Lung (tissue), 17 donors: ENCODE measurements at places on chromosomes 6 and 20. TPM values are rescaled to one million over a fixed set of nuclear protein-coding genes. Genes with fewer than 3 reads are reported as not detected.

Gene PAK5
- 0.28 TPM for total RNA-seq

Gene MCHR2
- not detected for total RNA-seq

Gene GPX5
- total RNA-seq, result not detected

Gene TP53TG5
- total RNA-seq, result not detected

Gene HAO1
- not detected for total RNA-seq

Gene IPCEF1
- total RNA-seq, result 18.1 TPM

Gene SPTLC3
- 23.2 TPM for total RNA-seq

Gene EDN3
- 3.6 TPM for total RNA-seq

Gene SNAP25
- 0.95 TPM for total RNA-seq

Gene PRSS35
- 9.9 TPM for total RNA-seq

Gene RCAN2
- total RNA-seq, result 4.7 TPM

Gene FNDC1
- 8.6 TPM for total RNA-seq

Gene RIPOR3
- total RNA-seq, result 7.9 TPM

Gene NANP
- total RNA-seq, result 5.0 TPM

GRCh38 chr6:11042750-11043377 lies 1.2 kb downstream of the ELOVL2 start:
- no peak for DNase-seq

DNA sequence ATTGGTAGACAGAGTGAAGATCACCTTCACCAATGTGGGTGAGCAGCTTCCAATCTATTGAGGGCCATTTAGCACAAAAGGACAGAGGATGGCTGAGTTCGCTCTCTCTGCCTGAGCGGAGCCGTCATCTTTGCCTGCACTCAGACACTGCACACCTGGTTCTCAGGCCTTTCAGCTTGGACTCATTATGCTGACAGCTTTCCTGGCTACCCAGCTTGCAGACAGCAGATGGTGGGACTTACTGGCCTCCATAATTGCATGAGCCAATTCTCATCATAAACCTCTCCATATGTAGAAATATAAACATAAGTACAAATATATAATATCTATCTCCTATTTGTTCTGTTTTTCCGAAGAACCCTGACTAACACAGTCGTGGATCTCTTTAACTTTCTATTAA lies 13.7 kb downstream of the TBXT start:
- no peak for DNase-seq

DNA sequence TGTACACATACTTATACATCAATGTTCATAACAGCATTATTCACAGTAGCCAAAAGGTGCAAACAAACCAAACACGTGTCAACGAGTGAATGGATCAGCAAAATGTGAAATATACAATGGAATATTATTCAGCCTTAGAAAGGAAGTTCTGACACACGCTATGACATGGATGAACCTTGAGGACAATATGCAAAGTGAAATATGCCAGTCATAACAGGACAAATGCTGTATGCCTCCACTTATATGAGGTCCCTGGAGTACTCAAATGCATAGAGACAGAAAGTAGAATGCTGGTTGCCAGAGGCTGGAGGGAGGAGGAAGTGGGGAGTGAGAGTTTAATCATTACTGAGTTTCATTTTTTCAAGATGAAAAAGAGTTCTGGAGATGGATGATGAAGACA lies 37.8 kb upstream of the IGF2R start:
- DNase-seq, result no peak

GRCh38 chr20:38209736-38210405 lies 44.8 kb upstream of the TGM2 start:
- DNase-seq, result no peak

GRCh38 chr6:77055711-77056110 lies 407.6 kb downstream of the HTR1B start:
- no peak for DNase-seq

DNA sequence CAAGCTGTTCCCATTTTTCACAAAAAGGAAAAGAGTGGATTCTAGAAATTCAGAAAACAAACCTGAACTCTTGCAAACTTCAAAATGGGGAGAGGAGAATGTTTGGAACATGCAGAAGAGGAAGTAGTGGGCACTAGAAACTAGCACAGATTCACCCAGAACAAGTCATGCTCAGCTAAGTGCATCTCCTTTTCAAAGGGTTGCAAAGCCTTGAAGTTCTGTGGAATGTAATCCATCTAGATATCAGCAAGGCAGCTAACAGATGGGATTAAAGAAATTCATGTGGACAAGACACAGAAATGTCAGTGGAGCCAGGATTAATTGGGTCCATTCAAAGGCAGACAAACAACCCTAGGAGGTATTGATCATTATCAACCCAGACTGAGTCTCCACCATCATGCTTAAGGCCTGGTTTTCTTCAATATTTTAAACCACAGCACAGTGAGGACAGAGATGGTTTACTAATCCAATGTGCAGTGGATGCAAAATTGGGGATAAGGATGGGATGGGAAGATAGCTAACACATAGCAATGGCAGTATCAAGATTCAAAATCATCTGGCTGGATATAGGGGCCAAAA lies 31.3 kb downstream of the KCNK5 start:
- no peak for DNase-seq

DNA sequence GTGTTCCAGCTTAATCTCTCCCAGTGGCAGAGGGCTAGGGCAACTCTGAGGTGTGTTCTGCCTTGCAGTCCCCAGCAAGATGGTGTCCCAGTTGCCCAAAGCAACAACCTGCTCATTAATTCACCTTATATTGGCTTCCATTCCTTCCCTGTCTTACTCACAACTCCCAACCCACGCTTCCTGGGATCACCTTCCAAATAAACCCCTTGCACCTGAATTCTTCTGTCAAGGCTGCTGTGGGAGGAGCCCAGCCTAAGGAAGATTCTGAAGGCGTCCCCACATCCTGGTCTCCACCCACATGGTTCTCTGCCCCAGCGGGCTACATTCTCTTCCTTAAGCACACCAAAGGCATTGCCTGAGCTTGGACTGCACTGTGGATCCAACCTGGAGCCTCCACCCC lies 116.6 kb upstream of the MAFB start:
- DNase-seq, result no peak

DNA sequence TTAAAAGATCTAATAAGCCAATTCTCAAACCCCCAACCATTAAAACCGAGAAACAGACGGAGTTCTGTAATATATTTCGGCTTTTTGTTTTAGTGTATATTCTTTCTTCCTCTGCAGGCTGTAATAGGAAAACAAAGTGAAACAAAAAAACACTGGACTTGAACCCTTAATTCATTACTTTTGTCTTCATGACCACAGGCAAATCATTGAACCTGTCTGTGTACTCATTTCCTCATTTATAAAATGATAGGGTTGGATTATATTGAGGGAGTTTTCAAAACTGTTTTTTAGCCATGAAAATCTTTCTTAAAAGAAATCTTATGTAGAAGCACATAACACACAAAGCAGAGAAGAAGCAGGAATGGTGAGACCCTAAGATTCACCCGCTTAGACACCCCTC lies 278.8 kb downstream of the CD83 start:
- DNase-seq, result no peak

GRCh38 chr20:21099751-21100577 lies 6.2 kb downstream of the LINC00237 start:
- DNase-seq, result peak; percentile 41

DNA sequence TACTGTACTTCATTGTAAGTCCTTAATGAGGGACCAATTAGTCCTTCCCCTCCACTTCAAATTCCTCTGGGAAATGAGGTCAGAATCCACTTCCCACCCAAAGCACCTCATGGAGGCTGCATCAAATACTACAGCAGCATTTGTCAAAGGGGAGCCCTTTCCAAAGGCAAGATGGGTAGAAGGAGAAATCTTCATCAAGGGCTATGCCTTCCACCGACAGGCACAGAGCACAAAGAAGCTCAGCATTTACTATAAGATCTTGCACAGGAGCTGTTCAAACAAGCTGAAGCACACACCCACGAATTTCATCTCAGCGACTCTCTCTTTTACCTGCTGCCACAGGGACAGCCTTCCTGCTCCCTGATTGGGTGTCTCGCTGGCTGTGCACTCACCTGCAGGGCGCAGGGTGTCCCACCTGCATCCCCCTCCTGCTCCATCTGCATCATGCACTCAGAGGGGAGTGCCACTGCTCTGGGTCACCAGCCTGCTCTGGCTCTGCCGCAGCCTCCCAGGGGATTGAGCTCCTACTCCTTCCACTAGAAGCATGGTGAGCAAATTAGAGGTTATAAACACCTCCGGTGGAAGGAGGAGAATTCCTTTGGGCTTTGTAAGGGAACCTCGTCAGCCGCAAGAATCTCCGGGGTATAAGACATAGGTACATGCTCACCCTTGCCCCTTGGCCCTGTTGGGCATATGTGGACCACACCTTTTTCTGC lies 164.5 kb downstream of the ATXN1 start:
- DNase-seq, result no peak

- no peak for DNase-seq
Observed at GRCh38 chr20:38558596-38559360, 22.2 kb upstream of the ADIG start.

DNA sequence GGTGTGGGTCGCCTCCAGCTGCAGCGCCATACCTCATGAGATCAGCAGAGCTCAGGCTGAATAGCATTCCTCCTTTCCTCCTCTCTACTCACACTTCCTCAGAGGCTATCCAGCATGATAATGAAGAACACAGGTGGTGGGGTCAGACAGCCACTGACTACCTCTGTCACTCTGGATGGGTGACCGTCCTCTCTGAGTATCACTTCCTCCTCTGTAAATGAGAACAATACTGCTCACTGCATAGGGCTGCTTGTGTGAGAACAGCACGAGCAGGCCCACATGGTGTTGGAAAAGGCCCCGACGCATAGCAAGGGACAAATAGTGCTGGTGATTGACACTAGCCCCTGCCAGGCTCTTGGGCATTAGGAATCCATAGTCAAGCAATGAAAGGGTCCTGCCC lies 239.1 kb downstream of the PRKN start:
- no peak for DNase-seq

- DNase-seq, result no peak
Observed at GRCh38 chr6:90720404-90720803, 133.5 kb upstream of the MAP3K7 start.

DNA sequence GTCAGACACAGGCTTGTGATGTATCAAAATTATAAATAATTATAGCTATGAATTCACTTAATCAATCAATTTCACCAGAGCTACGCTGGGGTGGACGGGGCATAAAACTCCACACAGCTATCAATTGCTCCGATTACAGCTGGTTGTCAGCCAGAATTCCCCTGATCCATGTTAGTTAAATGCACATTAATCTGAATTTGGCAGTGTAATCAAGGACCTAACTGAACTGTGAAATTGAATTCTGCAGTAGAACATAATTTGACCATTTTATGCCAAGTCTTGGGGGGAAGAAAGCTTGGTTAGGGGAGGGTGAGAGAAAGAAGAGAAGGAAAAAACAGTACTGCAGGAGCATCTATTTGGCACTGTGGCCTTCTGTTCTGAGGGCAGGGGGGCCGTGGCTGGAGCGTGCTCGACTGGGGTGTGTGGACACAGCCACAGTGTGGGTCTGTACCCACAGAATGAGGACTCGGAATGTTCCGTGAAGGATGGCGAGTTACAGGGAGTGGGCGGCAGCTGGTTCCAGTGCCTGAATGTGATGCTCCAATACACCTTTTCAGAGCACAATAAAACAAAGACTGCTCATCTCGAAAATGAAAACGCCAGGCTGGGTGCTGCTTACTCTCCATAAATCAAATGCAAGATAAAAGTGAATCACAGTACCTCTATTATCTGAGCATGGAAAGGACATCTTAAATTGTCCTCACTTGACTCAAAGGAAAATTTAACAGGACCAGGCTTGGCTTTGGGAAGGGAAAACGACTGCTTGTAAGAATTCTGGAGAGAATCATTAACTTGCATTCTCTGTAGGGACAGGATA lies 59.2 kb downstream of the LAMP5 start:
- DNase-seq, result no peak

DNA sequence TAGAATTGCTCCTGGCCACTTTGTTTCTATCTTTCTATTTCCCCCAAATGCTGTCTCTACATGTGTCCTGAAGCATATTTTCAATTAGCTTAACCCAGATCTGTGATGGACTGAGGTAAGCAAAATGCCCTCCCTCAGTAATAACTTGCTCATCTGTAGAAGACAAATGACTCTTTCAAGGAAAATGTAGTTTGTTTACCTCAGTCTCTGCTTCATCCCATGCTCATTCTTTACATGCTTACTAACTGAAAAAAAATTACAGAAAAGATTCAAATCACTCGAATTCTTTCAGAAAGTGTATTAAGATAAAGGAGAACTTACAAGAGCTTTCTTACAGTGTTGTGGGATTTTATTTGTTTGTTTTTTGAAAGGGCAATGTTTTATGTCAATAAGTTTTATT lies 531.1 kb downstream of the LMBRD1 start:
- DNase-seq, result no peak

DNA sequence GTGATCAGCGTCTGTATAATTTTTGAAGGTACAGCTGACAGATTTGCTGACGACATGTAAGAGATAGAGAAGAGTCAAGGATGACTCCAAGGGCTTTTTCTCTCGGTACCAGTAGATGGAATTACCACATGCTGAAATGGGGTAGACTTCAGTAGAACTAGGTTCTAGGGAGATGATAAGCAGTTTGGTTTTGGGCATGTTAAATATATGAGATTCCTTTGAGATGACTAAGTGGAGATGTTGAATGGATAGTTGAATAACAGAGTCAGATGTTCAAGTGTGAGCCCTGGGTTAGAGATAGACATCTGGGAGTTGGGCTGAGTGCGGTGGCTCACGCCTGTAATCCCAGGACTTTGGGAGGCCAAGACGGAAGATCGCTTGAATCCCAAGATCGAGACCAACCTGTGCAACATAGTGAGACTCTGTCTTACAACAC lies 50.0 kb downstream of the PHF20 start:
- DNase-seq, result no peak

GRCh38 chr6:146931214-146931613 lies 273.0 kb upstream of the STXBP5 start:
- no peak for DNase-seq

- peak; percentile 3 for DNase-seq
Observed at GRCh38 chr20:63094767-63095499, 88.2 kb upstream of the BHLHE23 start.

- no peak for DNase-seq
Observed at GRCh38 chr6:135162678-135163439, 18.2 kb upstream of the MYB start.

GRCh38 chr6:7100753-7101081 lies 7.0 kb upstream of the RREB1 start:
- no peak for DNase-seq

DNA sequence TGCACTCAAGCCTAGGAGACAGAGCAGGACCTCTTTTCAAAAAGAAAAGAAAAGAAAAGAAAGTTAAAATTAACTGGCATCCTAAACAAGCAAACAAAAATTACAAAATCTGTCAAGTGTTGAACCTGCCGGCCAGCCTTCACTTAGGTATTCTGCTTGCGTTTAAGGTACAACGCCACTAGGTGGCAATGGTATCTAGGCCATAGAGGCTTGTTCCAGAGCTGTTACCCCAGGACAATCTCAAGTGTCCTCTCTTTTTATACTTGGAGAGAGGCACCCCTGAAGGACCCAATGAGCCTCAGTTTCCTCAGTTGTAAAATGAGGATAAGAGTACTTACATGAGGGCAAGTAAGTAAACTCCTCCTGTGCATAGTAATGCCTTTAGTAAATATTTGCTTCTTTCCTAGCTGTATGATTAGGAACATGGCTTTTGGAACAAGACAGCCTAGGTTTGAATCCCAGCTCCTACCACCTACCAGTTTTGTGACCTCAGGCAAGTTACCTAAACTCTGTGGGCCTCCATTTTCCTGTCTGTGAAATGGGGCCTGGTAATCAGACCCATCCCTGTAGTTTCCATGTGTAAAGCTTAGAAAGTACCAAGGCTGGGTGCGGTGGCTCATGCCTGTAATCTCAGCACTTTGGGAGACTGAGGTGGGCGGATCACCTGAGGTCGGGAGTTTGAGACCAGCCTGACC lies 5.8 kb upstream of the PACSIN1 start:
- DNase-seq, result peak; percentile 34
